ENCODE measurements at places on chromosomes 7 and 10.

- DNase-seq = no peak
These were observed 804 bp downstream of the TMEM106B start for GRCh38 chr7:12211711-12212485.

- no peak for DNase-seq
These were observed 47.8 kb upstream of the CPN1 start for GRCh38 chr10:100129424-100129823.

GRCh38 chr7:157623556-157623955 lies 286.8 kb downstream of the DNAJB6 start:
- no peak for DNase-seq

DNA sequence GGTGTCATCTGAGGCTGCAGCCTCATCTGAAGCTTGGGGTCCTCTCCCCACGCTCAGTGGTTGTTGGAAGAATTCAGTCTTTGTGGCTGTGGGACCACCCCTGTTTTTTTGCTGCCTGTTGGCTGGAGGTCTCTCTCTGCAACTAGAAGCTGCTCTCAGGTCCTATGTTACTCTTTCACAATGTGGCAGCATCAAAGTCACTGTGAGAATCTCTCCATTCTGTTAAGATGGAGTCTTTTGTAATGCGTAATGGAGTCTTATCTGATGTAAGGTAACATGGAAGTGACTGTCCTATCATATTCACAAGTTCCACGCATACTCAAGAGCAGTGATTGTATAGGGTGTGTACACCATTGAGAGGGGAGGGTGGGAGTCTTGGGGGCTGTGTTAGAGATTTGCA lies 24.9 kb downstream of the TSPAN13 start:
- no peak for DNase-seq

- DNase-seq = no peak
These were observed 186.1 kb upstream of the SLC26A5 start for GRCh38 chr7:103632005-103632639.

GRCh38 chr7:145327646-145328045 lies 491.8 kb upstream of the TPK1 start:
- DNase-seq = no peak

- DNase-seq = no peak
These were observed 118.9 kb downstream of the AKR1D1 start for GRCh38 chr7:138195151-138195571.

- no peak for DNase-seq
These were observed 39.0 kb upstream of the STRIP2 start for GRCh38 chr7:129394982-129395914.

DNA sequence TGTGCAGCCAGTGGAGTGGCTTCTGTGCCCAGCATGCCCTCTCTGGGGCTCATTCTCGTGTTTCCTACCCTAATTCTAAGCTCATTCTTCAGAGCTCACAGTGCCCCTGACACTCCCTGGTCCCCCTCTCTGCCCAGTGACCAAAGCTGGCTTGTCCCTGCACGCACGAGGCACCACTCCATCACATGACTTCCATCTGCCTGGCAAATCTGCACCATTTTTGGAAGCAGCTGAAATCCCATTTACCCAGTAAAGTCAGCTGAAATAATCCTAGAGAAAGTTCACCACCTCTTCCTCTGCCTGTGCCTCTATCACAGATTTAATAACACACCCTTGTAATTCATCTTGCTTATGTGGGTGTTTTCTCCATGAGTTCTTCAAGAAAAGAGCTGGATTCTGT lies 616.9 kb downstream of the PTPRN2 start:
- DNase-seq = no peak

GRCh38 chr10:5683065-5683464 lies 1.6 kb upstream of the TASOR2 start:
- no peak for DNase-seq

DNA sequence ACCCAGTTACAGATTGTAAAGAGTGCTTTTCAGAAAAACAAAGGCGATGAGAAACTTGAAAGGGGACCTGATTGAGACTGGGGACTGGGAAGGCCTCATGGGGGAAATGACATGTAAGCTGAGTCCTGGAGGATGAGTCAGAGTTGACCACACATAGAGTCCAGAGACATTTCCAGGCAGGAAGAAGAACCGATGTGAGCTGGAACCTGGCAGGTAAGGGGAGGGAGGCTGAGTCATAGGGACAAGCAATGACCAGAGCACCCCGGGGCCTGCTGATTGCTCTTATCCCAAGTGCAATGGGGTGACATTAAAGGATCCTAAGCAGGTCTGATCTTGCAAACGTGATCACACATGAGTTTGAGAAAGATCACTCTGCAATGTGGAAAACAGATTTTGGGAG lies 11.7 kb downstream of the TLL2 start:
- DNase-seq = no peak

DNA sequence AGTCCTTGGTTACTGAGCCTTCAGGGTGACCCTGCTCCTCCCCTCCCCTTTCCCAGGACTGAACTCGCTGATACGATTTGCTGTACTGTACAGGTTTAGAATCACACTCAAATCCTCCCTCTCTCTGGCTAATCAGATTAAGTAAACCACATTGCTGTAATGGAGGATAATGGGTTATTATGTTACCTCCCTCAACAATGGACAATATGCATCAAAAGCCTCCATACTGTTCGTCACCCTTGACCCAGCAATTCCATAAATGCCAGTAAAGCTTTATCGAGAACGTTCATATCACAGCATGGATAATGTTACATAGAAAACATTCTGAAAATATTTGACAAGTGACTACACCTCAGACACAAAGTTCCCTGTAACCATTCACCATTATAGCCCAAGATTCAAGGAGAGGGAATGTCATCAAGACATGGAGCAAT lies 61.7 kb downstream of the FAM107B start:
- DNase-seq = peak; percentile 95

DNA sequence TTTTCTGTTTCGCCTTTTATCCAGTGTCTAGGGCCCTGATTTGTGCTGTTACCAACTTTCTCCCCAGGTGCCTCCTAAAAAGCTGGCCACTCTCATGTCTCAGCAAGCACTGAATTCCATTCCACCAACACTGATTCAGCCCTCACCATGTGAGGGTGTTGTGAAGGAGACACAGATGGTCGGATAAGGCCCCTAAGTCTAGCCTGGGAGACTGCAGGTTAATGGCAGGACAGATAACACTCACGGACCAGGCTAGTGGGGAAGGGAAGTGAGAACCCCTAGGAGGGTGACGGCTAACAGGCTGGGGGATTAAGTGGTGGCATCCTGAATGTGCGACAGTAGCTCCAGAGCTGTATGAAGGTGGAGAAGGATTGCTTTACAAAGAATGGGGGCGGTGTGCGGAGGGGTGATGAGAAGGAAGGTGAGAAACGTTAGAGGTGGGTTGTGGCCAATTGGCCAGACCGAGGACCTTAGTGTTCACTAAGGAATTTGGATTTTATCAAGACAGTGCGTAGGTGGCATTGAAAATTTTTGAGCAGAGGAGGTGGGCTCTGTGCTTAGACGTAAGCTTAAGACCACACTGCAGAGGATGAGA lies 3.8 kb upstream of the DUSP5 start:
- no peak for DNase-seq

- DNase-seq = no peak
These were observed 3.4 kb downstream of the CALHM2 start for GRCh38 chr10:103448746-103449145.

GRCh38 chr7:26061678-26062603 lies 90.1 kb upstream of the NFE2L3 start:
- no peak for DNase-seq

DNA sequence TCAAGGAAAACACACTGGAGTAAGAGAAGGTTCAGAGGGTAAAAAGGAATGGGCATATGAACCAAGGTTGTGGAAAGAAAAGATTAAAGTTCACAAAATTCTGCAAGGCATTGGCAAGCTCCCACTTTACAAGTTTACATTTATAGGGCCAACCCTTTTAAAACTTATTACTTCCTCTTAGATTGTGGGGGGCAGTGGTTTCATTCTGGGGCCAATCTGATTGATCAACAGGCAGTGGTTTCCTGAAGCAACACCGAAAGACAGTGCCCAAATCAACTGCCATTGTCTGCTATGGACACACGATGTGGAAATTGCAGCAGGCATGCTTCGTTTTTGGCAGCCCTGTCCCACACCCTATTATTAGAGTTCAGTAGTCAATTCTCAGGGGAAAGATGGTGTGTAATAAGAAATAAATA lies 154.0 kb downstream of the SGMS1 start:
- DNase-seq = no peak

DNA sequence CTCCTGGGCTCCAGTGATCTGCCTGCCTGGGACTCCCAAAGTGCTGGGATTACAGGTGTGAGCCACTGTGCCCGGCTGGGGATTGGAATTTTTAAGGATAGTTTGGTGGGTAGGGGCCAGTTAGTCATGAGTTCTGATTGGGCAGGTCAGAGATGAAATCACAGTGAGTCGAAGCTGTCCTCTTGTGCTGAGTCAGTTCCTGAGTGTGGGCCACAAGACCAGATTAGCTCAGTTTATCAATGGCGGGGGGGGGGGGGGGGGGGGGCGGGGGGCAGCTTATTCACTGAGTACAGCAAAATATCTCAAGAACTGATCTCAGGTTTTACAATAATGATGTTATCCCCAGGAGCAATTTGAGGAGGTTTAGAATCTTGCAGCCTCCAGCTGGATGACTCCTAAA lies 11.6 kb upstream of the ERCC6 start:
- peak; percentile 44 for DNase-seq

- DNase-seq = no peak
These were observed 9.6 kb upstream of the KIF5B start for GRCh38 chr10:32065856-32066255.

GRCh38 chr10:92284112-92284704 lies 6.7 kb downstream of the CPEB3 start:
- DNase-seq = no peak

DNA sequence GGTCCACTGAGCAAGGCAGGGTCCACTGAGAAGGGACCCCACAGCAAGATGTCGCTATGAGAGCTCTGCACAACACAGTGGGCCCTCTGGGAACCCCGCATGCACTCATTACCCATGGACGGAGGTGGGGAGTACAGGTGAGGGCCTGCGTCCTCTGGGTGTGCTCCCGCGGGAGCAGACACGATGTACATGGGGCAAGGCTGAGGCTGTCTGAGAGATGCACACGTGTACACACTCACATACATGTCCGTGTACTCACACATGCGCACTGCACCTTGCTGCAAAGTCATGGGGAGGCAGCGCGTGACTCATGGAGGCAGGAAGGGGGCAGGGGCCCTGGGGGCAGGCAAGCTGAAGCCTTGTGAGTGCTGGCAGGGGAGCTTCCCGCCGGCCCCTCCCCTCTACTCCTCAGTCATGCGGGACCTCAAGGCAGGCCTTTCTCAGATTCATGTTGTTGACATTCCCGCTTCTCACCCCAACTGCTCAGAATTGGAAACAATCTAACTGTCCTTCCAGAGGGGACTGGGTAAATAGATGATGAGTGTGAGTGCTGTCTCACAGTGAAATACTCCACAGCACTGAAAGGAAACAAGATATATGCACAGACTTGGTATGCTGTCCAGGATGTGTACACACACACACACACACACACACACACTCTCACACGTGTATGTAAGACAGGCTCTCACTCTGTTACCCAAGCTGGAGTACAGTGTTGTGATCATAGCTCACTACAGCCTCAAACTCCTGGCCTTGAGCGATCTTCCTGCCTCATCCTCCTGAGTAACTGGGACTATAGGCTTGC lies 40.0 kb downstream of the GOLGA7B start:
- DNase-seq = peak; percentile 96

- no peak for DNase-seq
These were observed 724.2 kb downstream of the SORCS1 start for GRCh38 chr10:106440355-106440754.

GRCh38 chr10:80516506-80517075 lies 21.1 kb upstream of the SH2D4B start:
- DNase-seq = no peak

GRCh38 chr7:123492485-123492884 lies 41.9 kb downstream of the IQUB start:
- DNase-seq = no peak

GRCh38 chr10:66466622-66467021 lies 459.2 kb upstream of the LRRTM3 start:
- no peak for DNase-seq

GRCh38 chr10:89219513-89220218 lies 12.5 kb upstream of the CH25H start:
- DNase-seq = no peak

DNA sequence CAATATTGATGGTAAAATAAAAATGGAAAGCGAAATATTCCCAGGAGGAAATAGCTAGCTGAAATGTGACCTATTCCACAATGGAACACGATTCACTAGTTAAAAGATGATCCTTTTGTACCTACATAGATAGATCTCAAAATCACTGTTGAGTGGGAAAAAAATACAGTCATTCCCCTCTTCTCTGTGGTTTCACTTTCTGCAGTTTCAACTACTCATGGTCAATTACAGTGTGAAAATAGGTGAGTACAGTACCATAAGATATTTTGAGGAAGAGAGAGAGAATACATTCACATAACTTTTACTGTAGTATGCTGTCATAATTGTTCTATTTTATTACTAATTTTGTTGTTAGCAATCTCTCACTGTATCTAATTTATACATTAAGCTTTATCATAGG lies 56.0 kb upstream of the COL13A1 start:
- DNase-seq = no peak

- no peak for DNase-seq
These were observed 71.6 kb downstream of the FBXL13 start for GRCh38 chr7:103003004-103003403.

- DNase-seq = peak; percentile 45
These were observed at the start of gene CADPS2 for GRCh38 chr7:122886357-122887081. CADPS2 (minus strand) TSS chr7:122886460; CDS start chr7:122886337, 123 bp downstream.

GRCh38 chr10:75407224-75407712 lies 5.7 kb upstream of the ZNF503 start:
- no peak for DNase-seq

DNA sequence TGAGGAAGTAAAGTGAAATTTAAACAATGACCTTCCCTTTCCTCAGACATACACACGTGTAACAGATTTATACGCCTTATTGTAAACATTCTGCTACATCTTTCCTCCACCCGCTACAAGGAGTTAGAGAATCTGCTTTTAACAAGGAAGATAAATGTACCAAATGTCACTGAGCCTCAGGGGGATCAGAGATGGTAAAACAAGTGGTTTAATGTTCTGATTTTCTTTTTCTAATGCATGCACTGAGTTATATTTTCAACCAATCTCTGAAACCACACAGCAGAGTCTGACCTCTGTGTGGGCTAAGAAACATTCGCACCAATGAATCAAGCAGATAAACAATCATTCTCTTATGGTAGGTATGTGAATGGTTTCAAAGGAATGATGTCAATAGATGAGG lies 599.5 kb downstream of the ARL4A start:
- no peak for DNase-seq

- DNase-seq = no peak
These were observed 13.9 kb upstream of the ANTXRL start for GRCh38 chr10:46272863-46273415.

GRCh38 chr10:125164421-125164820 lies 4.1 kb upstream of the CTBP2 start:
- DNase-seq = no peak

GRCh38 chr10:34193931-34194626 lies 621.0 kb downstream of the PARD3 start:
- no peak for DNase-seq

GRCh38 chr10:119337796-119338432 lies 130.5 kb downstream of the GRK5 start:
- no peak for DNase-seq

Measured in retinal pigment epithelial cell (primary cell).